ENCODE measurements at places on chromosomes 16 and 17. TPM values are rescaled to one million over a fixed set of nuclear protein-coding genes. Genes with fewer than 3 reads are reported as not detected.

- peak; percentile 47 for DNase-seq
These were observed 4.0 kb upstream of the WNT3 start for GRCh38 chr17:46822388-46822921.

ATP1B2 gene
- 1.4 TPM for total RNA-seq

DNA sequence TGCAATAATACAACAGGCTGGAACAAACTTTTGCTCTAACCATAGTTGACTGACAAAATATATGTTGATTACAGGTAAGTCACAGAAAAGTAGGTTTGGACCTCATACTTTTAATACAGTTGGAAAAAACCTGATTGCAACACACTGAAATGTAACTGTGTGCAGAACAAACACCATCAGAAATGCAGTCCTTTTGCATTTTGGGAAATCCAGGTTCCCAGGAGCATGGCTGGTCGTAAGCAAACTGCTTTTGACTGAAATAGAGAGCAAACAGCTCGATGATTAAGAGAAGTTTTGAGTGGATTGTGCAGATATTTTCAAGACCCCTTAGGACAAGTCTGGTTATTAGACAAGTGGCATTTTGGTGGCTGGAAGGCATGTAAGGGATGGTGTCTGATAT is 8.0 kb downstream of the IGF2BP1 start:
- no peak for DNase-seq

DNA sequence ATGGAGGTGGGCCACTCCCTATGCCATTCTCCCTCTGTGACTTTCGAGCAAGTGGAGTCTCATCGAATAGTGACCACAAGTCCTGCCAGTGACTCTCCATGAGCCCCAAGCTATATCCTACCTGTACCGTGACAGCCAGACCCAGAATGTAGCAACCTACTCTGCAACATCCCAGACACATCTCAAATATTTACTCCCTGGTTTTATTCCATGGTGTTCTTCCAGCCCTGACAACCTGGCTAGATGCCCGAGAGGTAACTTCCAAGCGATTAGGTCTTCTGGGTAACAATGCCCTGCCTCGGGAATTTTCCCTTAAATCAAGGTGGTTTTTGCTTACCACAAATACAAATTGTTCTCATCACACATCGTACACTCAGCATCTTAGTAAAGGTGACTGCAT is 211.7 kb downstream of the ZFHX3 start:
- no peak for DNase-seq

DNA sequence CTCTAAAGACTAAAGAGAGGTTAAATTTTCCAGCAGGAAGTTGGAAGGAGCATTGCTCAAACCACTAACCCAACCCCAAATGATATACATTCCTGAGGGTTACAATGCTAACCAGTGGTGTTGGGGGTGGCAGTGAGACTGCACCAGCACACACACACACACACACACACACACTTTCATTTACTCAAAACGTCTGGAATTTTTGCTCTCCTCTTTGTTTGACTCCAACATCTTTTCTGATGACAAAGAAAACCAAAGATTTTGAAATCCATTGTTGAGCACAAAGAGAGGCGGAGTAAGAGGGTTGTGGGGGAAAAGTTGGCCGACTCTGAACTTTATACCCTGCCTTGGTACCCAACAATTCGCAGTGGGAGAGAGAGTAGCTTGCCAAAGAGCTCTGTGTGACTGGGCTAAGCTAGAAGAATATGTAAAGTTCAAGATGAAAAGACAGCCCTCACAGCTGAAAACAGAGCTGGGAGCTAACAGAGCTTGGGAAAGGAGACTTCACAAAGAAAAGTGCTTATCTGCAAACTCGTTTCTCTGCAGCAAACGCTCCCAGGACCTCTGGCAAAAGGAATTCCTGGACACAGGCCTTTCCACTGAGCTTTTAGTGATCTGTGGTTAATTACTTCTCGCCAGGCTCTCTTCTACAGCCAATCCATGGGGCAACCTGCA is 426.0 kb upstream of the CDH11 start:
- DNase-seq, result no peak

FOXF1 gene
- total RNA-seq, result 4.9 TPM

GRCh38 chr16:23836404-23837311 is 875 bp downstream of the PRKCB start:
- DNase-seq, result no peak

SHISA6 gene
- 0.70 TPM for total RNA-seq

C16orf92 gene
- not detected for total RNA-seq

- DNase-seq, result no peak
These were observed 741 bp upstream of the TLCD3A start for GRCh38 chr17:731644-732066.

P2RX1 gene
- 2.8 TPM for total RNA-seq
